ENCODE measurements at places on chromosomes 11 and 22.

- DNase-seq, result no peak
Measured at GRCh38 chr22:27668828-27669797, 132.4 kb downstream of the MN1 start.

- DNase-seq, result no peak
Measured at GRCh38 chr22:48795664-48796063, 1032.0 kb downstream of the BRD1 start.

DNA sequence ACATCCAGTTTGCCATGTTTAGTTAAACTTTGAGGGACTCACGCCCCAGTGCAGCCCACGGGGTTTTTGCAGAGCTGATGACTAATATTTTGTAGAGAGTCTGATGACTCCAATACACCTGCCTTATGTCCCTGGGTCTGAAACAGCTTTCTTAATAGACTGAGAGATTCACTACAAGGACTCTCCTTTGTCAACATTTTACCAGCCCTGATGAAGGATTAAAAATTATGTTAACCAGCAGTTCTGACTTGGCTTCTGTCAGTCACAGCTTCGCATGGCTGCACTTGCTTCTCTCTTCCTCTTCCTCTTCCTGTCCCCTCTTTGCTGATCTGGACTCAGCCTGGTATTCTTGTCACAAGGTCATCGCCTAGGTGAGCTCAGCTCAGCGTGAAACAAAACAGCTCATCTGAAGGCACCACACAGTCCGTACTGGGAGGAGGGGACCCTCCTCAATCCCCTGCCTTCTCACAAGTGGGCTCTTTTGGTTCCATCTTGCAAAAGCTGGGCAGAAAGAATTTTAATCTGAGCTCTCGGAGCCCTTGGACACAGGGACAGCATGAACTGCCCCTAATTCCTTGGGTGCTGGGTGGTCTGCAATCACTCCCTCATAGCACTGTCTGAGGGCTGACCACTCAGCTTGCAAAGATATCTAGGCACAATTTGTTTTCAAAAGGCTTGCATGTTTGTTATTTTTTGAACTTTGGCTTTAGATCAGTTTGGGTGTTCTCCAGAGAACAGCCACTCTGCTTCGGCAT lies 38.1 kb upstream of the POU2AF1 start:
- no peak for DNase-seq

DNA sequence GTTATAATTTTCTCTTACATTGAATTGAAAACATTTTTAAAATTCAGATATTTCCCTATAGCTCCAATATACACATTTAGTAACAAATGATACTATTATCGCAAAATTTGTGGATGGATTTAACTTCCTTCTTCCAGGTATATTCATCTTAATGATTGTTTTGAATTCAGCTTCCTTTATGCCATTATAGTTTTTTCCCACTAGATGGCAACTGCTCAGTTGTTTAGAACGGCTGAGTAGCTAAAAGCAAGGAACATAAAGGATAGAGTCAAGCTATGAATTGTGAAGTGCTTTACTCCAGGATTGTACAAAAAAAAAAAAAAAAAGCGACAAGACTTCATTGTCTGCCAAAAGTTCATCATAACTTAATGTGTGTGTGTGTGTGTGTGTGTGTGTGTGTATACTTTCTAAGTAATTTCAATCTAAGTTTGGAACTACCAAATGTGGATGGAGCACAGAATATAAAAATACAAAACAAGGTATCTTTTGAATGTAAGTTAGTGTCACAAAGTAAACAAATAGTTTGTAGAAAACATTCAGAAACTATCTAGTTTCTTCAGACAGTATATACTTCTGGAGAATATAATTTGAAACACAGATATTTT lies 846.4 kb downstream of the DLG2 start:
- no peak for DNase-seq

GRCh38 chr11:69981119-69981784 lies 96.9 kb upstream of the ANO1 start:
- DNase-seq, result no peak

DNA sequence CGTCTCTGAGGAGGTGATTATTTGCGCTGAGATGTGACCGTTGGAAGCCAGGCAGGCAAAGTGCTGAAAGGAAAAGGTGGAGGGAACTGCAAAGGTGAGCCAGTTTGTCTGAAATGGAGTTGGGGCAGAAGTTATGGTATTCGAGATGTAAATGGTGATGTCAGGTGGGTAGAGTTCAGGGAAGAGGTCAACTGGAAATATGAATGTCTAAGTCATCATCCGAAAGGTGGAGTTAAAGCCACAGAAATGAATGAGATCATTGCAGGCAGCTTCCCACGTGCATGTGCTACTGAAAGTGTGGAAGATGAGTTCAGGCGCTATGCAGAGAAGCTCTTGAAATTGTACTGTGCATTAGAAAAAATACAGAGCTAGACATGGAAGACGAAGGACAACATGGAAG lies 2.2 kb upstream of the BPIFC start:
- no peak for DNase-seq

- DNase-seq, result no peak
Measured at GRCh38 chr22:48639021-48639795, 1188.5 kb downstream of the BRD1 start.

DNA sequence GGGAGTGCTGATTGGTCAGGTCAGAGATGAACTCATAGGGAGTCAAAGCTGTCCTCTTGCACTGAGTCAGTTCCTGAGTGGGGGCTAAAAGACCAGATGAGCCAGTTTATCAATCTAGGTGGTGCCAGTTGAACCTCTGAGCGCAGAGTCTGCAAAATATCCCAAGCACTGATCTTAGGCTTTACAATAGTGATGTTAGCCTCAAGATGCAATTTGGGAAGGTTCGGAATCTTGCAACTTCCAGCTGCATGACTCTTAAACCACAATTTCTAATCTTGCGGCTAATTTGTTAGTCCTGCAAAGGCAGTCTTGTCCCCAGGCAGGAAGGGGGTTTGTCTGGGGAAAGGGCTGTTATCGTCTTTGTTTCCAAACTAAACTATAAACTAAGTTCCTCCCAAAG lies 92.3 kb upstream of the PARVA start:
- no peak for DNase-seq

GRCh38 chr11:131659931-131660330 lies 289.5 kb downstream of the NTM start:
- no peak for DNase-seq

DNA sequence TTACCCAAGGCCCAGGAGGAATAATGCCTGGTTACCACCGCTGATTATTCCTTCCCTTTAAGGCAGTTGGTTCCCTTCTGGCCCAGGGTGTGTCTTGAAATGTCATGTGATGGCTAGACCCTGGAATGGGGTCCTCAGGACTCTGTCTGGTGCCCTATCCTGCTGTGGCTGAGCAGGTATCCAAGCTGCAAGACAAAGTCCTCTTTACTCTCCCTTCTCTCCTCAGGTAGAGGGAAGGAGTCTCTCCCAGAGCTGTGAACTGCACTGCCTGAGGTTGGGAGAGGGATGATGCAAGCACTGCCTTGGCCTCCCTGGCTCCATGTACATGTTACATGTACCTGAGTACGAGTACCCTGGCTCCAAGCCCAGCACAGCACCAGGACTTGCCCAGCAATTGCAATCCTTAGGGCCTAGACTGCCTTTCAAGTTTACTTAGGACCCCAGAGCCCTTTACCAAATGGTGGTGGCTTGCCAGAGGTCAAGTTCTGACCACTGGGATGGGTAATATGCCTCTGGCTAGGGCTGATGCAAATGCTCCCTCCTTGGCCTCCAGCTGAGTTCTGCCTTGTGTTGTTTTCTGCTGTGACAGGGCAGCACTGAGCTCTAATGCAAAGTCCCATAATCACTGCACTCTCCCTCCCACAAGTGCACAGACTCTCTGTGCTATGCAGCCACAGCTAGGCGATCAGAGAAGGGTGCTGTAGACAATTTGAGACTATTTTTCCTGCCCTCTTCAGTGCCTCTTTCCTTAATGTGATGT lies 20.7 kb upstream of the AQP11 start:
- DNase-seq, result no peak

GRCh38 chr11:88655196-88655595 lies 317.7 kb upstream of the CTSC start:
- DNase-seq, result no peak

- no peak for DNase-seq
Measured at GRCh38 chr11:96309016-96309642, 33.9 kb downstream of the MAML2 start.

GRCh38 chr11:96012086-96012824 lies 88.3 kb upstream of the MTMR2 start:
- no peak for DNase-seq

GRCh38 chr11:116207019-116207418 lies 565.8 kb downstream of the BUD13 start:
- no peak for DNase-seq

- DNase-seq, result no peak
Measured at GRCh38 chr22:30307041-30307574, 17.8 kb upstream of the CASTOR1 start.

DNA sequence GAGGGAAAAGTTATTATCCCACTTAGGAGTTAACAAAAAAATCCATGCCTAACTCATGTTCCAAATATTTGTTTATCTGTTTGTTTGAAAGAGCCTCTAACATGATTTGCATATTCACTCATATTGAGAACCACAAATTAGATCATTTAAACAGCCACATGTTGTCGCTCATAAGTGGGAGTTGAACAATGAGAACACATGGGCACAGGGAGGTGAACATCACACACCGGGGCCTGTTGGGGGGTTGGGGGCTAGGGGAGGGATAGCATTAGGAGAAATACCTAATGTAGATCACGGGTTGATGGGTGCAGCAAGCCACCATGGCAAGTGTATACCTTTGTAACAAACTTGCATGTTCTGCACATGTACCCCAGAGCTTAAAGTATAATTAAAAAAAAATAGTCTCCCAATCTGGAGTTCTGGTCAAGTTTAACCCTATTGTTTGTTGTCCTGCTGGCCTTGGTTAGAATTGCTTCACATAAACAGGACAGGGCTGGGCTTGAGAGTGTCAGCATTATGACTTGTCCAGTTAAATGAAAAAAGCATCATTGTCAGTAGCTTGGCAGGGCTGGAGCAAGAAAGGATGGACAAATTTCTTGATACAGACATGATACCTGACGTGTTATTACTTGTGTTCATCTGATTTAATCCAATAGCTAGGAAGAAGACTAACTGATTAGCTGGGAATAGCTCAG lies 57.8 kb upstream of the PSMA1 start:
- no peak for DNase-seq

- no peak for DNase-seq
Measured at GRCh38 chr11:17574141-17575091, 27.4 kb downstream of the OTOG start.

- no peak for DNase-seq
Measured at GRCh38 chr11:134482865-134483264, 70.8 kb upstream of the B3GAT1 start.

- no peak for DNase-seq
Measured at GRCh38 chr11:66310324-66310723, 6.5 kb downstream of the CD248 start.

- DNase-seq, result no peak
Measured at GRCh38 chr22:32882774-32883530, 81.4 kb downstream of the TIMP3 start.

GRCh38 chr11:118939953-118940598 lies 14.3 kb upstream of the BCL9L start:
- no peak for DNase-seq

DNA sequence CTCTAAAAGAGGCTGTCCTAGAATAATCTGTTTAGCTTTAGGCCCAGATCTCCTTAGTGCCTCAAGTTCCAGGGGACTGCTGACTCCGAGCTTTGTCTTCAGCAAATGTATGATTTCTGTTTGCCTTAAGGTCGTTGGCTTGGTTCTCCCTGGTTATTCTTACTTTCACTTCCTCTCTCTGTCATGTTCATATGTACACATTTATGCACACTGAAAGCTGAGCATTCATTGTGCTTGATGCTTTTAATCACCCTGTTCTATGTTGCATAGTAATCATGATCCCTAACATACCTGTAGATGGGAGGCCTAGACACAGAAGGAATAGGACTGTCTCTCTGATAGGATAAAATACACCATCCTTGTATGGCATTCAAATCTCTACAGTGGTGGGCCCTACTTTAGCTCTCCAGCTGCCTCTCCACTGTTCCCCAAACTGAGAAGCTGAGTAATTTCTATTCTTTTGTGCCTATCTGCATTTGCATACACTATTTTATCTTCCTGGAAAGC lies 7.2 kb downstream of the PPFIBP2 start:
- DNase-seq, result no peak

DNA sequence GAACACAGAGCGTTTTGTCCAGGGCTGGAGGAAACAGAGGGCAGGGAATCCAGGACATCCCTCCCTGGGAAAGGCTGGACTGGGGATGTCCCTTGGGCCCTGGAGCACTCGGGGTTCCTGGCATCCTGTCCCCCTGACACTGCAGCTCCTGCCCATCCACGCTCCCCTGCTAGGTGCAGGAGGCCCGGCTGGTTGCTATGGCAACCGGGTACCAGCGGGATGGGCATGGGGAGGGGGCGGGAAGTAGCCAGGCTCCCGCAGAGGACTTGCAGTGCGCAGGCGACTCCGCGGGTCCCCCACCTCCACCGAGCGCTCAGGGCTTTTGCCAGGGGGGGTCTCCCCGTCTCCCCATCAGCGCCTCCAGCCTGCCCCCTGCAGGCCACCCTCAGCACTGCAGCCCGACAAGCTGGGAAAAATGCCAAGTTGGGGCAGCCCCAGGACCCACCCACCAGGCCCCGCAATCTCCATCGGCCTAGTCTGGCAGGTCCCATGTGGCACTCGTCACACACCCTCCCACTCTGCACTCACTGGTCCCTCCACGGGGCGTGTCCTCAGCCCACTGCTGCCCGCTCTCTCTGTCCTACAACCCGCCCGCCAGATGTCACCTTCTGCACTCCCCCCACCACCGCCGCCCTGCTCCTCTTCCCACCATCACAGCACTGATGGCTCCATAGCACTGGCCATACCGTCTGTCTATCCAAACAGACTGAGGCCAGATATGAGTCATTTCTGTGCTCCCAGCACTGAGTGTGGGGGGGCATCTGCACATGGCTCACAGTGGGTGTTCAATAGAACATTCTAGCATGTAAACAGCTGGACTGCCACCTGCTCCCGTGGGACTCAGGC lies 31.5 kb downstream of the KIAA0930 start:
- no peak for DNase-seq

- DNase-seq, result no peak
Measured at GRCh38 chr11:94060401-94060800, 39.2 kb downstream of the HEPHL1 start.

DNA sequence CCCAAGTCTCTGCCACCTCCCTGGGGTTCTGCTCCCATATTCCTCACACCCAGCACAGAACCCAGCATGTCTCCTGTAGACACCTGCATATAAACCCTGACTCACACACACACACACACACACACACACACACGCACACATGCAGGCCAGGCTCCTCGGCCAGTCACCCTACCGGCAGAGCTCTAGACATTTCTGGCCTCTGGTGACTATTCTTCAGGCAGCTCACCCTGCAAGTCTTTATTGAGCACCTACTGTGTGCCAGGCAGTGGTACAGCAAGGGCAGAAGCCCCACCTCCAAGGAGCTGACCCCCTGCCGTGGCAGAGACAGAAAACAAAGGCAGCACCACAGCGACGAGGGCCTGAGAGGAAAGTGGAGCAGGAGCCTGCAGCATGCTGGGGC lies 50.3 kb downstream of the CDKN1C start:
- no peak for DNase-seq

- DNase-seq, result no peak
Measured at GRCh38 chr11:98040061-98040808, 980.5 kb upstream of the CNTN5 start.

Data from esophagus squamous epithelium (tissue), 5 donors.